Hepatocyte (in vitro differentiated cells): ENCODE measurements at places on chromosomes 13 and 19. TPM values are rescaled to one million over a fixed set of nuclear protein-coding genes. Genes with fewer than 3 reads are reported as not detected.

DNA sequence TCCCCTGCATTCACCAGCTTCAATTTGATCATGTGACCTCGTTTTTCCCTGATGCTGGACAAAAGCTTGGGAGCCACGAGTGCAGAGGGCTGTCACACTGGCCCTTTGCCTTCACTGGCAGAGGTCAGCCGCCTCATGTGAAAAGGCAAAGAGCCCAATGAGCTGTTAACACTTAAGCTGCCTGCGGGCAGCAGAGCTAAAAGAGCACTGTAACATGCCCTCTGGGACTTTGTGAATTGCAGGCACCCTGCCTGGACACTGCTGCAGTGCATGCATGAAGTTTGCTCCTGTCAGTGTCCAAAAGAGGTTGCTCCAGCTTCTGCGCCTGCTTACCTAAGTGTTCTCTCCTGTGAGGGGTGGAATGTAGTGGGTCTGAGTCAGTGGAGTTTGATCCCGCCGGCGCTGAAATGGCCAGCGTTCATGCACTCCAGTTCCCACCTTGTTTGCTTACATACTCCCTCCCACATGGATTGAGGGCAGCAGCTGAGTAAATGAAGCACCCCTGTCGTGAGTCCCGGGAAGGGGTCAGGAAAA is 193.7 kb downstream of the RFC3 start:
- DNase-seq, result peak; percentile 58
- H3K27ac ChIP-seq, result peak overlapping the region; percentile 39
- no peaks in the 10 kb centered on the region for H3K27me3 ChIP-seq

CPAMD8 gene
- 7.9 and 8.7 TPM in 2 replicates for polyA plus RNA-seq

- no peaks in the 10 kb centered on the region for H3K4me1 ChIP-seq
- no peak overlapping the region for H3K27ac ChIP-seq
Observed at GRCh38 chr13:40083841-40084240, 428.4 kb downstream of the COG6 start.

DNA sequence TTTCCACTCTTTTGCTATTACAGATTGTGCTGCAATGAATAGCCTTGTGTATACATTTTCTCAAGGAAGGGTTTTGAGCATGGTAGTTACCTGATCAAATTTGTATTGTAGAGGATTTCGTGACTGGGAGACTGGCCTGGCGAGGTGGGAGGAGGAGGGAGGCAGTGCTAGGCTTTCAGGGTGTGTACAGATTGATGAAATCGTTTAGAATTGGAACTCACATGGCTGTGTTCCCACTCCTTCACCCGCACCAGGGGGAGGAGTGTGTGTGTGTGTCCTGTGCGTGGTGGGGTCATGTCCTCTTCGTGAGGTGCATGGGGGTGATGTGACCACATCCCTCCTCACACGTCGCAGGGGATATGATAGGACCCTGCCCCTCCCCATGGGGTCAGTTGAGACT is 8.3 kb downstream of the PGLYRP1 start:
- no peak overlapping the region for H3K27ac ChIP-seq
- peaks cover 10% of the 10 kb centered on the region for H3K4me1 ChIP-seq
- no peak overlapping the region for H3K4me3 ChIP-seq
- H3K36me3 ChIP-seq, result no peaks in the 10 kb centered on the region
- no peak for DNase-seq

LILRA1 gene
- polyA plus RNA-seq, result not detected in 2 replicates

ANGPTL8 gene
- polyA plus RNA-seq, result 14.4 and 20.8 TPM in 2 replicates

DNA sequence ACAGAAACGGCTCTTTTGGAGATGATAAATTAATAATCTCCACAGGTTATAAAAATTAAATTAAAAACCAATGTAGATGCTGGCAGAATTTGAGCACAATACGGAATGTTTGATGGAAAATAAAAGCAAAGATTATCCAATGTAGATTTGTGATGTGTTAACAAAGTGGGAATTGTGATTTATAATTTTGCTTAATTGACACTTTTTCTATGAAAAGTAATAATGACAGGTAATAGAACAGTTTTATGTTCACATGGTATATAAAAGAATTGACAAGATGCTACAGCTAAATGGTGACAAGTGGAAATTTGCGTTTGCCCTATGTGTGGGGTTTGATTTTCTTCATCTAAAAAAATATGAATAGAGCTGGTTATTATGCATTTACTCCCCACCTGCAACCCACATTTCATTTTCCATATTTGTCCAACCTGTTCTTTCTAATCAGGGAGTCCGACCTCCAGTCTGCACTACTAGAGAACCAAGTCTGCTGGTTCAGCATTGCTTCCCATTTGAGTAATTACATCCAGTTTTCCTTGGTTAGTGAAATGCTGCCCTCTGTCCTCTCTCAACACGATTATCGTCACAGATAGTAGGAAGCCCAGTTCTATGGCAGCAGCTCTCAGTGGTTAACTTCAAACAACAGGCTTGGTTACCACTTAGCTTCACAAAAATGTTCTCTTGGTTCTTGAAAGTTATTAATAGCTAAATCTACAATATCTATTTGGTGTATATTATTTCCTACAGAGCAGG is 61.4 kb upstream of the SLITRK1 start:
- no peaks in the 10 kb centered on the region for H3K36me3 ChIP-seq
- no peak overlapping the region for H3K27ac ChIP-seq
- H3K27me3 ChIP-seq, result no peaks in the 10 kb centered on the region
- DNase-seq, result no peak

GNG8 gene
- 2.4 and 4.6 TPM in 2 replicates for polyA plus RNA-seq

DNA sequence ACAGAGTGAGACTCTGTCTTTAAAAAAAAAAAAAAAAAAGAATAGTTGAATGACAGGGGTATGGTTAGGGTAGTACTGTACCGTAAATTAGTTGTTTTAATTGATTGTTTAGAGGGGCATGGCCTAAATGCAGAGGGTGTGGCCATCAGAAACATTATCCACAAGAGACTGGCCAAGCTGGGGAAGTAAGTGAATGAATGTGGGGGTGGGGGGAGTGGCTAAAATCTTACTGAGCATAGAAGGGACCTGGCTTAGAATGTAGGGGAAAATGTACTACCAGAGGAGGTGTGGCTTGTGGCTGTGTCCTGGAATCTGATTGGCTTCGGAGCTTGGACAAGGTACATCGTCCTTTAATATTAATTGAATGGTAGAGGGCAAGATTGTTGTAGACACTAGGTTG is 3.8 kb downstream of the BCL2L12 start:
- no peak for DNase-seq
- peaks cover 11% of the 10 kb centered on the region for H3K4me1 ChIP-seq
- no peaks in the 10 kb centered on the region for H3K27me3 ChIP-seq

ZNF416 gene
- polyA plus RNA-seq, result 1.9 and 2.5 TPM in 2 replicates

DNA sequence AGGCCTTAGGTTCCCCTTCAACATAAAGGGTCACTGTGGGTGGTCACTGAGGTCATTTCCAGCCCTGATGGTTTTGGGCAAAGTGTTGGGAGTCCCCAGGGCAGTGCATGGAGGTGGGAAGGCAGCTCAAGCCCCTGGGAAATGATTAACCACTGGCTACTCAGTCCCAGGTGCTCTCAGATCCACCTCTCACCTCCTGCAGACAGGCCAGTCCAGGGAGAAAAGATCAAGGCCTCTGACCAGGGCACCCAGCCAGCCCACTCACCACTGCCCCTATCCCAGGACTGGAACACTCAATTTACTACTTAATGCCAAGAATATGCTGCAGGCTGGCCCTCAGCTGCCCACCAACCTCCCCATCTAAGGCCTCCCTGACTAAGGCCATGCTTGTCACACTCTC is 1307.9 kb downstream of the UQCRFS1 start:
- no peaks in the 10 kb centered on the region for H3K4me1 ChIP-seq
- H3K27me3 ChIP-seq, result no peaks in the 10 kb centered on the region
- no peaks in the 10 kb centered on the region for H3K36me3 ChIP-seq

GRCh38 chr13:99083981-99084380 is 106.1 kb upstream of the DOCK9 start:
- H3K27ac ChIP-seq, result no peak overlapping the region
- peaks cover 10% of the 10 kb centered on the region for H3K4me1 ChIP-seq
- H3K27me3 ChIP-seq, result peaks cover 8% of the 10 kb centered on the region
- DNase-seq, result no peak
- H3K36me3 ChIP-seq, result no peaks in the 10 kb centered on the region

KLHL1 gene
- 0.57 and 1.2 TPM in 2 replicates for polyA plus RNA-seq

DNA sequence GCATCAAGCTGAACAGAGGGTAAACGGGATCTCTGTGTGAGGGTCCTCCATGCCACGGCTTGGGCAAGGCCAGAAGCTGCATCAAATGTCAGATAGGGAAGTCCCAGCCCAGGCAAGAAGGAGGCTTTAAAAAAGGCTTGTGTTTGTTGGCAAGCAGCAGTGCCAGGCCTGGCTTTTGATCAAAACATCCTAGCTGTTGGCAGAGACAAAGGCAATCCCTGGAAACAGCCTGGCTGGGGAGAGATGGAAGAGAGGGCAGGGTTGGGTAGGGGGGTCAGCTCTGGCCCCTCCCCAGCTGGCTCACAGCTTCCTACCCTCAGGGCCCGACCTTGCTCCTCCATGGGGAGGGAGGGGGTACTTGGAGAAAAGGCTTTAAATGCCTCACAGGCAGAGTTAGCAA is 61.8 kb upstream of the KCTD15 start:
- no peak overlapping the region for H3K27ac ChIP-seq
- H3K27me3 ChIP-seq, result no peaks in the 10 kb centered on the region
- no peak overlapping the region for H3K4me3 ChIP-seq
- no peak for DNase-seq

GRCh38 chr19:10468133-10468532 is 35.0 kb downstream of the KEAP1 start:
- H3K4me1 ChIP-seq, result no peaks in the 10 kb centered on the region
- no peaks in the 10 kb centered on the region for H3K27me3 ChIP-seq
- no peak overlapping the region for H3K4me3 ChIP-seq

GRCh38 chr19:5038631-5039271 is 69.8 kb downstream of the KDM4B start:
- peaks cover 14% of the 10 kb centered on the region for H3K4me1 ChIP-seq
- no peak overlapping the region for H3K4me3 ChIP-seq
- H3K27ac ChIP-seq, result no peak overlapping the region

- peaks cover 47% of the 10 kb centered on the region for H3K27me3 ChIP-seq
- H3K27ac ChIP-seq, result no peak overlapping the region
- H3K4me1 ChIP-seq, result no peaks in the 10 kb centered on the region
Observed at GRCh38 chr13:26836626-26837025, 76.0 kb upstream of the GPR12 start.

DNA sequence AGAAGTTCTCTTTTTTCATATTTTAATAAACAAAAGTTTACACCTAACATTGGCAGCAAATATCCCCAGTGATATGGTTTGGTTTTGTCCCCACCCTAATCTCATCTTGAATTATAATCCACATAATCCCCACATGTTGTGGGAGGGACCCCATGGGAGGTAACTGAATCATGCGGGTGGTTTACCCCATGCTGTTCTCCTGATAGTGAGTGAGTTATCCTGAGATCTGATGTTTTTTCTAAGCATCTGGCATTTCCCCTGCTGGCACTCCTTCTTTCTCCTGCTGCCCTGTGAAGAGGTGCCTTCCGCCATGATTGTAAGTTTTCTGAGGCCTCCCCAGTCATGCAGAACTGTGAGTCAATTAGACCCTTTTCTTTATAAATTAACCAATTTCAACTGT is 214.7 kb downstream of the SLITRK1 start:
- no peaks in the 10 kb centered on the region for H3K27me3 ChIP-seq
- no peaks in the 10 kb centered on the region for H3K4me1 ChIP-seq
- H3K4me3 ChIP-seq, result no peak overlapping the region
- H3K27ac ChIP-seq, result no peak overlapping the region

DNA sequence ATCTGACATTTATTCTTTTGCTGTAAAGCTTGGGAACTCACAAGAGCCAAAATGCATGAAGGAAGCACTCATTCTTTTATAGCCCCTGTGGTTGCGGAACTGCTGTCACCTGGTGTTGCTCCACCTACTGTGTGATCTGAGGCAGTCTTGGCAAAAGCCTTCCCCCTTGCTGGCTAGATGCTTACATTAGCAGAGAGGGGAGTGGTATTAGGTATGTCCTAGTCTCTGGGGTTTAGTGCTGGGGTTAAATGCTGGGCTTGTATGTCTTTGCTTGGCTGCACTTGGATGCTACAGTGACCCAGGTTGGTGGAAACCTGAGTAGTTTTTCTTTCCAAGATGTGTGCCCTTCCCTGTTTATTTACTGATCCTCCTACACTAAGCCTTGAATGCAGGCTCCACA is 99.3 kb downstream of the WDFY2 start:
- no peak overlapping the region for H3K27ac ChIP-seq
- H3K4me1 ChIP-seq, result peaks cover 6% of the 10 kb centered on the region
- no peak for DNase-seq
- H3K4me3 ChIP-seq, result no peak overlapping the region
- H3K27me3 ChIP-seq, result no peaks in the 10 kb centered on the region

DNA sequence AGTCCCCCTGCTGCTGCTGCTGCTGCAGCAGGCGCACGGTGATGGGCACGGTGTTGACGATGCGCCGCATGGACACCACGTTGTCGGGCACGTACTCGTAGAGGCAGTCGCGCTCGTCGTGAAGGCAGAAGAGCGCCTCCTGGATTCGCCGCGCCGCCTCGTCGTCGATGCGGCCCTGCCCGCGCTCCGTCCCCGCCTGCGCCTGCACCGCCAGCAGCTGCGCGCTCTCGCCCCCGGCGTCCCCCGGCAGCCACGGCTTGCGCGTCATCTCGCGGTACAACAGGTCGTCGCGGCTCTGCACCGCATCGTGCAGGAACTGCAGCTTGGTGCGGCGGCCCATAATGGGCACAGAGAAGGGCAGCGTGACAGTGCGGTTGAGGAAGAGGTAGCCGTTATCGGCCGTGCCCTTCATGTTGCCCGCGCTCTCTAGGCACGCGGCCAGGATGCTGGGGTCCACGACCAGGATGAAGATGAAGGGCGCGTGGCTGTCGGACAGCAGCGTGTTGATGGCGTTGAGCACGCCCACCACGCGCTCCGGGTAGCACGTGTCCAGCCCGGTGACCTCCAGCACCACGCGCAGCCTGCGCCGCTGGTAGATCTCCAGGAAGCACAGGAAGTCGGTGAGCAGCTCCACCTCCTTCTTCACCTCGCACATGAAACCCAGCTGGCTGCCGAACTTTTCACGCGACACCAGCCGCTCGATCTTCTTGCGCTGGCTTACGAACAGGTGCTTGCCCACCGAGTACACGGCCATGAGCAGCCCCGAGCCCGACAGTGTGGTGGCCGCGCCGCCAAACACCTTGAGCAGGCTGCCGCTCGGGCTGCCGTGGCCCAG is 8.1 kb downstream of the NKPD1 start:
- peaks cover 15% of the 10 kb centered on the region for H3K4me1 ChIP-seq
- H3K27ac ChIP-seq, result no peak overlapping the region
- H3K36me3 ChIP-seq, result no peaks in the 10 kb centered on the region
- peak; percentile 45 for DNase-seq
- peaks cover 21% of the 10 kb centered on the region for H3K27me3 ChIP-seq

KLF1 gene
- not detected in 2 replicates for polyA plus RNA-seq

DNA sequence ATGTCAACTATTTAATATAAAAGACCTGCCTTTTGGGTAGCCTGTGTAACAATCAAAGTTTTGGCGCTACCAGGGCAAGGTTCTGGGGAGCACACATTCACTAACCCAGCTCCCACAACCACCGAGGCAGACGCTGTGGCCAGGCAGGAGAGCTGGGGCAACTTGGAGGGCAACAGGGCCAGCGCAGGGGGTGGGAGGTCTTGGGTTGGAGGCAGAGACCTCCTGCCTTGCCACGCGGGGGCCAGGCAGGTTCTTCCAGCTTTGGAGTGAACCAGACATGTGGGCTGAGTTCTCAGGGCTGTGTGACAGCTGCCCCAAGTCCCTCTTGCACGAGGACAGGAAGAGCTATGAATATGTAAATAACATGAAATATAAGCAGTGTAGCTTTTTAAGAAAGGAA is 30.3 kb upstream of the MCF2L start:
- no peak overlapping the region for H3K4me3 ChIP-seq
- DNase-seq, result no peak
- no peak overlapping the region for H3K27ac ChIP-seq

ZNF799 gene
- polyA plus RNA-seq, result 2.6 and 3.8 TPM in 2 replicates

POLR1D gene
- polyA plus RNA-seq, result 98.4 and 116 TPM in 2 replicates

- no peaks in the 10 kb centered on the region for H3K4me1 ChIP-seq
- H3K27me3 ChIP-seq, result no peaks in the 10 kb centered on the region
- H3K4me3 ChIP-seq, result no peak overlapping the region
- no peaks in the 10 kb centered on the region for H3K36me3 ChIP-seq
- DNase-seq, result no peak
- no peak overlapping the region for H3K27ac ChIP-seq
Observed at GRCh38 chr13:103960001-103960400, 893.8 kb upstream of the SLC10A2 start.
